Osteoblast (primary cell): ENCODE measurements at places on chromosomes 3 and 15. TPM values are rescaled to one million over a fixed set of nuclear protein-coding genes. Genes with fewer than 3 reads are reported as not detected.

DNA sequence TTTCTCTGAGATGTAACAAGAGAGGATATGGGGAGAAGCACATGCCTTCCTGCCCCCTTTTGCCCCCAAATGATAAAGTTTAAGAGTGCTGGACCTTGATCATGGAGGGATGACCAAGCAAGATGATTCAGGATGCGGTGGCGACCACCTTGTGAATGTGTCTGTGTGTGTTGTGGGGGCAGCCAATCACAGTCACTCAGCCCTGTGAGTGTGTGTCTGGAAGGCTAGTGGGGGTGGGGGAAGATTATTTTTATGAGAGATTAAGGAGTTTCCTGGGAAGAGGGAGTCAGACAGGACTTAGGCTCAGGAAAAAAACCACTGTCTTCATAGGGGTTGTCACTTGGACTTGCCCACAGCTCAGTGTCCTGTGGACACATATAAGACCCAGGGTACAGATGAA lies 57.8 kb upstream of the KY start:
- no peak overlapping the region for H3K4me3 ChIP-seq
- peak overlapping the region; percentile 98 for H3K27ac ChIP-seq
- DNase-seq: no peak
- peaks cover 40% of the 10 kb centered on the region for H3K4me1 ChIP-seq
- no peaks in the 10 kb centered on the region for H3K36me3 ChIP-seq

- H3K27me3 ChIP-seq: peaks cover 14% of the 10 kb centered on the region
- no peaks in the 10 kb centered on the region for H3K36me3 ChIP-seq
- no peak overlapping the region for H3K27ac ChIP-seq
- no peaks in the 10 kb centered on the region for H3K4me1 ChIP-seq
- H3K4me3 ChIP-seq: no peak overlapping the region
- no peak for DNase-seq
Measured at GRCh38 chr3:137035631-137036030, 77.8 kb downstream of the IL20RB start.

GRCh38 chr15:78695046-78695671 lies 54.1 kb upstream of the CHRNB4 start:
- H3K4me3 ChIP-seq: no peak overlapping the region
- H3K36me3 ChIP-seq: no peaks in the 10 kb centered on the region
- no peak overlapping the region for H3K27ac ChIP-seq
- H3K4me1 ChIP-seq: no peaks in the 10 kb centered on the region
- no peak for DNase-seq

DNA sequence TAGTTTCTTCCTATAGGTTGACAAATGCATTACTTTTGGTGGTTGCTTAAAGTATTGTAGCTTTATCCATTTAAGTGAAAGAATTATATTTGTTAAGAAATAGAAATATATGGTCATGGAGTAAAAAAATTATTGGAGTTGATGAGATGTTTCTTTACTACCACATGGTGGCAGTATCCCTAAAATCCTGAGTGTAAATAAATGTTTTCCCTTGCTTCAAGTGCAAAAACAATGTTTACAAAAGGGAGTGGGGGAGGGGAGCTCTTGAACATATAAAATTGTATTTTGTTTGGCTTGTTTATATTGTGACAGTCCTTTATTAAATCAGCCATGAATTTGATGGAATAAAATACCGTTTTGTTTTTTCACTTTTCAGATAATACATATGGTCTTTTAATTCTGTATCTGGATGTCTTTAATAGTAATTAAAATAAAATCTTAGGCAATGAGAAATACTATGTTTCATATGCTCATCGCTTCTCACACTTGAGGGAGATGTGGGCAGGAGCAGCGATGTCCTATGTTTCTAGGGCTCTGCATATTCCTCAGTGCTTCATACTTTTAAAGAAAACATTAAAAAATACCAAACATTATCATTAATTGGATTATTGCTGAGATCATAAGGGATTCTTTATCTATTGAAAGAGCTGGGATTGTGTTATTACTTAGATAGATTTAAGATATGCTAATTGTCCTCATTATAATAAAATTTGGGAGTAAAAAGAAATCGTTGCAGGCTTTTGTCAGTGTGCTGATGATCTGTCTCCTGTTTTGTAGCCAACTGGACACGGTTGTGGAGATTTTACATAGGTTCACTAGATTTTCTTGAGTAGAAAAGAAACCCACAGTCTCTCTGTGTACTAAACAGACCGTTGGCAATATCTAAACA lies 349.7 kb downstream of the TUSC7 start:
- no peak overlapping the region for H3K27ac ChIP-seq
- H3K4me3 ChIP-seq: no peak overlapping the region
- no peaks in the 10 kb centered on the region for H3K4me1 ChIP-seq
- no peaks in the 10 kb centered on the region for H3K27me3 ChIP-seq
- no peak for DNase-seq
- H3K36me3 ChIP-seq: no peaks in the 10 kb centered on the region

The EPHB1 gene
- 0.36 and 1.5 TPM in 2 replicates for total RNA-seq

The SPRED1 gene
- total RNA-seq: 32.6 and 32.7 TPM in 2 replicates
